ENCODE measurements at places on chromosomes 5 and 9.

DNA sequence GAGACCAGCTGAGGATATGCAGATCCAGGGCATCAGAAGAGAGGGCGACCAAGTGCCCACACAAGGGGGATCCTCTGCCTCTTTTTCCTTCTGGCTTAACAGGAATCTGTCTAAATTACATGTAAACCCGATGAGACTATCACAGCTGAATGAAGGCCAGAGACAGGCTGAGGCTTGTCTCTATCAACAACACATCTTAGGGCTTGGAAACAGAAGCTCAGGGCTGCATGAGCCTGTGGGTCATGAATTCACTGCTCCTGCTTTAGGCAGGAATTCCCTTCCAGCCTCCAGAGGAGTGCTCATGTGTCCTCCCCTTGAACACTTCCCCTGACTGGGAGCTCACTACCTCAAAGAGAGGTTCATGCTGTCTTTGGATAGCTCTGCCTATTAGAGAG lies 106.1 kb upstream of the PHYKPL start:
- no peak for DNase-seq

DNA sequence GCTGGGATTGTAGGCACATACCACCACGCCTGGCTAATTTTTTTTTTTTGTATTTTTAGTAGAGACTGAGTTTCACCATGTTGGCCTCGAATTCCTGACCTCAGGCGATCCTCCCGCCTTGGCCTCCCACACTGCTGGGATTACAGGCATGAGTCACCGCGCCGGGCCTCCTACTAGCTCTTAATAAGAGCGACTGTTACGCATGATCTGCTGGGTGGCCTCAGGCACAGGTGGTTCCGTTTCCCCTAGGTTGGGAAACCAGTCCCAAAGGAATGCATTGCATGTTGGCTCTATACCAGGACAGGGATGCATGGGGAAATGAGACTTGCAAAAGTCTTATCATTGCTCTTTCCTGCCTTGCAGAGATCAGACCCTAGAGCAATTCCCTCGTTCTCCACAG lies 184.7 kb upstream of the PPP1R26 start:
- no peak for DNase-seq

DNA sequence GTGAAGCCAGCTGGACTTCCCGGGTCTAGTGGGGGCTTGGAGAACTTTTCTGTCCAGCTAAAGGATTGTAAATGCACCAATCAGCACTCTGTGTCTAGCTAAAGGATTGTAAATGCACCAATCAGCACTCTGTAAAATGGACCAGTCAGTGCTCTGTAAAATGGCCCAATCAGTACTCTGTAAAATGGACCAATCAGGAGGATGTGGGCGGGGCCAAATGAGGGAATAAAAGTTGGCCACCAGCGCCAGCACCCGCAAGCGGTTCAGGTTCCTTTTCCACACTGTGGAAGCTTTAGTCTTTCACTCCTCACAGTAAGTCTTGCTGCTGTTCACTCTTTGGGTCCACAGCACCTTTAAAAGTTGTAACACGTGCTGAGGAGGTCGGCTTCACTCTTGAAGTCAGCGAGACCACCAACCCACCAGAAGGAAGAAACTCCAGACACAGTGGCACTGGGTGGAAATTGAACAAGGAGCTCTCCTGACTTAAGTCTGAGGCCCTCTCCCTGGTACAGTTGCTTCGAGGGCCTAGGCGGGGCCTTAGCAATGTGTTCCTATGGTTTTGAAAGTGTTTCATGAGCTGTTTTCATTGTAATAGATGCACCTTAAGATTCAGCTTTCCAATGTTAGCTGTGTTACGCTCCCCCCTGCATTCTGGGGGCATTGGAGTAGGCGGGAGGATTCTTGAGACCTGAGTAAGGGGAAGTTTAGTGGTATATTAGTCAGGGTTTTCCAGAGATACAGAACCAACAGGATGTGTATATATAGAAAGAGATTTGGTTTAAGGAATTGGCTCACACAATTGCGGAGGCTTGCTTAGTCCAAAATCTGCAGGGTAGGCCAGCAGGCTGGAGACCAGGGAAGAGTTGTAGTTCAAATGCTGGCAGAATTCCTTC lies 21.5 kb upstream of the MYO10 start:
- no peak for DNase-seq

GRCh38 chr9:93654351-93654961 lies 78.1 kb downstream of the PHF2 start:
- DNase-seq, result no peak

DNA sequence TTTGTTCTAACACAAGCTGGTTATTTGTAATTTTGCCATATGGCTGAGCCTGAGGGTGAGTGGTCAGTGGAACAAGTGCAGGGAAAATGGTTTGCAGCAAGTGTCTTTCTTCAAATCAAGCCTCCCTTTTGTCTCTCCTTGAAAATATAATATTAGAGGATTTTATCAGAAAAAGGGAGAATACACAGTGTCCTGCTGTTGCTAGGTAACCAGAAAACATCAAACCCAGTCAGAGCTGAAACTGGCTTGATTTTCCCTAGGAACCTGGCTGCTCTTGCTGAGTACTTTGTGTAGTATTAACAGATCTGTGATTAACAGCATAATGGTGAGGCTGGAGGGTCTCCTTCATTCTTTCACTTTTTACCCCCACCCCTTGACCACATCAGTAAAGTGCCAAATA lies 314.0 kb downstream of the ARHGEF28 start:
- no peak for DNase-seq

GRCh38 chr5:15757619-15758018 lies 257.6 kb downstream of the FBXL7 start:
- DNase-seq, result no peak

- no peak for DNase-seq
Observed at GRCh38 chr9:86732514-86733171, 214.7 kb downstream of the GAS1 start.

DNA sequence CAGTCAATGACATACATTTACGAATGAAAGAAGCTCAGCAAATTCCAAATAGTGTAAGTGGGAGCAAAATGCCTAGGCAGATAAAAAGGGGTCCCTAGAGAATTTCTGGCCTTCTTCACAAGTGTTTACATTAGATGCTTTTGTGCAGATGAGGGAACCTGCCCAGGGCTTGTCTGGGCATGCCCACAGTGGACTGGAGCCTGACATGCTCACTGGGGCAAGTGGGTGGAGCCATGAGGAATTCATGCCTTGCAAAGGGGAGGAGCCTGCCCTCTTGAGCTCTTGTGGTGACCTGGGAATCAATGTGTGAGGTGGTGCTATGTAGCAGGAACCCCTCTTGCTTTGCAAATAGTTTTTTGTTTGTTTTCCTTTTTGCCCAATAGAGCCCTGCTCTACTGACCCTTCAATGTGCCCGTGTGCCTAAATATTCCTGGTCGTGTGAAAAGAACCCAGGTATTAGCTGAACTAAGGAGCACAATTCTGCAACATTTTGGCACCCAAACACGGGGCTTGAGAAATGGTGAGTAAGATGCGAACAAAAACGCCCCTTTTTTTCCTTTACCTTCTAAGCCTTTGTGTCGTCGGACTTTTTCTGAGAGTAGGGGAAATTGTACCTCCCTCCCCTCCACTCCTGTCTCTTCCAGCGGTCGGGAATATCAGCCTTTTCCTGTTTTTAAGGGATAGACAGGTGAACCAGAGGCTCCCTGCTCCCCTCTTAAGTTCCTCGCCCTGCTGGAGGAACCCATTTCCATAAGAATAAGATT lies 433.8 kb upstream of the CDH9 start:
- DNase-seq, result no peak

DNA sequence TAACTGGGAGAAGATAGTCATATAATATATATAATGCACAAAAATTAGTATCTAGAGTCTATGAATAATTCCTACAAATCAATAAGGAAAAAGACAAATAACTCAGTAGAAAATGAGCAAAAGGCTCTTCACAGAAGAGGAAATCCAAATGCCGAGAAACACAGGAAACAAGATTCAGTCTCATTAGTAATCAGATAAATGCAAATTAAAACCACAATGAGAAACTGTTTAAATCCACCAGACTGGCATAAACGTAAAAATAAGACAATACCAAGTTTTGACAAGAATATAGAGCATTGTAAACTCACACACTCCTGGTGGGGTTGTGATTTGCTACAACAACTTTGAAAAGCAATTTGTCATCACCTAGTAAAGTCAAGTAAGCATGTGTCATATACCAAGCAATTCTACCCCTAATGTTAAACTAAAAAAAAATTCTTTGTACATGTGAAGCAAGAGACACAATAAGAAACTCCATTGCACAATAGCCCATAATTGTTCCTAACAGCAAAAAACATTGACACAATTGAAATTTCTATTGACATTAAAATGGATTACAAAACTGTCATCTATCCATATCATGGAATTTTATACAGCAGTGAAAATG lies 21.0 kb upstream of the UBLCP1 start:
- DNase-seq, result no peak

GRCh38 chr9:132367613-132368313 lies 13.0 kb upstream of the SETX start:
- no peak for DNase-seq

DNA sequence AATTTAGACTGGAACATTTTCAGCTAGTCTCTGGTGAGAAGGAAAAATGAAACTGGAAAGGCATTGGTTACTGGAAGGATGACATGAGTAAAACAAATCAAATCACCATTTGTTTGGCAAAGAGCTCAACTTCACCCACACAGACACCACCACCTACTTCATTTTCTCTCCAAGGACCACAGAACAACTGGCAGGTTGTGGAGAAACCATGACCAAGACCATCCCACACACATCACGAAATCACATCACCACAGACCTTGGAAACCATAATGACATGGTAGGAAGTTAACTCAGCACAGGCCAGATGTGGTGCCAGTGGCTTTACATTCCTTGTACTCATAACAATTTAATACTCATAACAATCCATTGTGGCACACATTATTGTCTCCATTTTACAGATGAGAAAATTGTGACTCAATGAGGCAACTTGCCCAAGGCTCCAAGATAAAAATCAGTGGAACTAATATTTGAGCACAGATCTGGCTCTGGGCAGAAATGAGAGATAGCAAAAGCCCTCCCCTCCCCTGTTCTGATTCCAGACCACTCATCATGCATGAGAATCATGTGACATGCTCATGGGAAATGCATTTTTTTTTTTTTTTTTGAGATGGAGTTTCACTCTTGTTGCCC lies 7.5 kb downstream of the OR1K1 start:
- DNase-seq, result no peak

GRCh38 chr5:135829681-135830383 lies 4.6 kb upstream of the SLC25A48 start:
- DNase-seq, result no peak

GRCh38 chr5:10138395-10139057 lies 111.2 kb downstream of the ATPSCKMT start:
- DNase-seq, result no peak

GRCh38 chr9:6197330-6197729 lies 18.3 kb upstream of the IL33 start:
- no peak for DNase-seq

GRCh38 chr5:78495800-78496199 lies 135.4 kb downstream of the SCAMP1 start:
- no peak for DNase-seq

- no peak for DNase-seq
Observed at GRCh38 chr5:148147415-148147814, 20.9 kb upstream of the SPINK14 start.

DNA sequence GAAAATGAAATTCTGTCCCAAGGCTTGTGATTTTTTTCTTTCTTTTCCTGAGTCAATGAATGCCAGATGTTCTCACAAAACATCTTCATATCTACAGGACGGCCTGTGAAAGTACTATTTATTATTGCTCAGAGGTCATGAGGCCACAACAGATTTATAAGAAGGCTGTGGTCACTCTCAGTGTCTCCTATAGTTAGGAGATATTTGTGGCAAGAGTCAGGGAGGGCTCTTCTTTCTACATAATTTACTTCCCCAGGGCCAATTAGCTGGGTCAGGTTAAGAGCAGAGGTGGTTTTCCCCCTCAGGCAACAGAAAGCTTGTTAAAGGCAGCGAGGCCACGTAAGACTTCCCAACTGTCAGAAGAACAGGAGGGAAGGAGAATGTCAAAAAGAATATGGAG lies 248.7 kb downstream of the SLIT3 start:
- DNase-seq, result no peak
